ENCODE measurements at places on chromosomes 2 and 18.

- no peak for DNase-seq
Observed at GRCh38 chr2:231412618-231412963, 17.1 kb downstream of the B3GNT7 start.

GRCh38 chr18:400456-400855 is 100.0 kb downstream of the COLEC12 start:
- DNase-seq, result no peak

GRCh38 chr2:72722492-72723070 is 103.3 kb downstream of the EXOC6B start:
- DNase-seq, result no peak

DNA sequence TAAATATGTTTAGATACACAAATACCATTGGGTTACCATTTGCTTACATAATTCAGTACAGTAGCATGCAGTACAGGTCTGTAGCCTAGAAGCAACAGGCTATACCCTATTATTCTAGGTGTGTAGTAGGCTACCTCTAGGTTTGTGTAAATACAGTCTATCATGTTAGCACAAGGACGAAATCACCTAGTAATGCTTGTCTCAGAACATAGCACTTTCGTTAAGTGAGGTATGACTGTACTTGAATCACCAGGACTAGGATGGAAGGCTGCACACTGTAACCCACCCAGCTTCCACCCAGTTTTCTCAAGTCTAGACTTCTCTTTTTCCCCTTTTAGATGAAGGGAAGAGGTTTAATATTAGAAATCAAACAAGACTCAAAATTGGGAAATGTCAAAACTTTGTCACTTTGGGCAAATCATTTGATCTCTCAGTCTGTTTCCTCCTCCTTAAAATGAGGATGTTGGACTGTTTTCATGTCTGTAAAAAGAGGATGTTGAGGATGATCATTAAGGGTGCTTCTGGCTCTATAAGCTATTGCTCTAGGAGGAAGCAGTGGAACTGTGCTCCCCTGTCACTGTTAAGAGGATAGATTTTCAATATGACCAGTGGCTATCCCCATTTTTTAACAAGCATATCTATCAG is 3.7 kb upstream of the SOCS6 start:
- no peak for DNase-seq

DNA sequence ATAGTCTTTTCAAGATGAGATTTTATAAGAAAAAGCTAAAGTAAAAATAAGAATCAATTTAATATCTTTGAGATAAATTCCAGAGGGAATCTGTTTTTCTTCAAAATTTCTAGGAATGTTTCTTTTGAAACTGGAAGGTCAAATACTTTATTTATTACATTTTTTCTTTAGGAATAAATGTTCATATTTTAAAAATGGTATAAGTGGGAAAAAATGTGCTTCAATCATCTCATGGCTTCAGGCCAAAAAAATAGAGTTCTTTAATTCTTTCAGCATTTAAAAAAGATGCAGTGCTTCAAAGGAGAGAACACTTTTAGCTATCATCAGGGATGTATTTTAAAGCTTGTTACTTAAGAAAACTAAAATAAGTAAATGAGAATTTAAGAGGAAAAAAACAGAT is 110.6 kb downstream of the NEB start:
- no peak for DNase-seq

GRCh38 chr2:11865378-11865777 is 118.9 kb downstream of the LPIN1 start:
- DNase-seq, result no peak

DNA sequence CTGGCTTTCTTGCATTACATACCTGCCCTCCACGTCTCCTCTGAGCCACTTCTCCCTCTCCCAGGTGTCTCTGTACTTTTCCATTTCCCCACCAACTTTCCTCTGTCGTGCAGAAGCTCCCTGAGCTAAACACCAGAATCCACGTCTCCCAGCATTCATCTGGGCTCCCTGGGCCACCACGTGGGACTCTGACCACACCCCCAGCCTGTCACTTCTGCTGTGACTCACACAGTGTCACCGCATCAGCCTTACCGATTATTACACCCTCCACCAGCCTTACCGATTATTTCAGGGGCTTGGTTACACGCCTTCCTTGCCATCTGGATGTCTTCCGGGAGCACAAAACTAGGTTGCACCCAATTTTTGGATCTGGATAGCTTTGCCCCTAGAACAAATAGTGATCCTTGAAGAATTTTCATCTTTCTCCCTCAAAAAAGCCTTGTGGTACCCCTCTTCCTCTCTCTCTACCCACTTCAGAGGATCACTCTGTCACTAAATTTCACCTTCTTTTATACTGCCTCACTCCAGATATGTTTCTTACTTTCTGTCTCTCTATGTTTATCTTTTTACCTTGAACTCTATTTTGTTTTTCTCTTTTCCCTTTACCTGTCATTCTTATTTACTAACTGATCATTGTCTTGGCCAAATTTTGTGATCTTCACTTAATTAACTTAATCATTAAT is 136.9 kb upstream of the CAB39 start:
- DNase-seq, result peak; percentile 63

- no peak for DNase-seq
Observed at GRCh38 chr2:121505005-121505404, 25.7 kb upstream of the RNU4ATAC start.

GRCh38 chr2:64773461-64774118 is 119.9 kb upstream of the SERTAD2 start:
- no peak for DNase-seq

- no peak for DNase-seq
Observed at GRCh38 chr2:43073401-43073825, 153.0 kb downstream of the ZFP36L2 start.

DNA sequence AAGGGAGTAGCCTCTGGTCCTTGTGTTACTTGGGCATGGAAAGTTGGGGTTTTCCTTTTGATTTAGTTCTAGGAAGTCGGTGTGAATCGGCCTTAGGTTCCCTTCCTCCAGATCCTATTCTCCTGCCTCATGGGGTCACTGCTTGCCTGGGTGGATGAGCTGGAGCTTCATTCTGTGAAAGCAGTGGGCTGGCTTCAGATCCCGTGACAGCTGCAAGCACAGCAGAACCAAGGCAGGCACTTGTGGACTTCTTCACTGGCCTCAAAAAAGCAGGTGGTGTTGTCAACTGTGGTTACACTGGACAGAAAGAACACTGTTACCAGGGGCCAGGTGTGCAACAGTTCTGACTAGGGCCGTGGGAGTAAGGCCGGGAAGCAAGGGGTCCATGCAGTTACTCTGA is 243.4 kb downstream of the LDLRAD4 start:
- DNase-seq, result no peak

- no peak for DNase-seq
Observed at GRCh38 chr2:227805578-227805977, 8.1 kb upstream of the CCL20 start.

- DNase-seq, result no peak
Observed at GRCh38 chr2:19671916-19672315, 229.9 kb downstream of the TTC32 start.

DNA sequence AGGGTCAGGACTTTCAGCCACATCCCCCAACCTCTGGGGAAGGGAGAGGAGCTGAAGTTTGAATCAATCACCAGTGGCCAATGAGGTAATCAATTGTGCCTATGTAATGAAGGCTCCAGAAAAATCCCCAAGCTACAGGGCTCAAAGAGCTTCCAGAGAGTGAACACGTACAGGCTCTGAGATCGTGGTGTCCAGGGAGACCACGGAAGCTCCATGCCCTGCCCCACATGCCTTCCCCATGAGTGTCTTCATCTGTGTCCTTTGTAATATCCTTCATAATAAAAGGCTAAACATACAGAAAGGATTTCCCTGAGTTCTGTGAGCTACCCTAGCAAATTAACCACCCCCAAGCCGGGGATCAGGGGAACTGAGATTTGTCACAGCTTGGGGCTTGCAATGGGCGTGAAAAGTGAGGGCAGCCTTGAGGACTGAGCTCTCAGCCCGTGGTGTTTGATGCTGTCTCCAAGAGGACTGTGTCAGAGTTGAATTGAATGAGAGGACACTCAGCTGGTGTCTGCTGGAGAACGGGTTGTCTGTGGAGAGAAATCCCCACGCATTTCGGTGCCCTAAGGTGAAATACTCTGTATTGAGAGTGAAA is 25.5 kb upstream of the TUBB6 start:
- DNase-seq, result no peak

- DNase-seq, result no peak
Observed at GRCh38 chr18:56270671-56271250, 367.6 kb downstream of the TXNL1 start.

DNA sequence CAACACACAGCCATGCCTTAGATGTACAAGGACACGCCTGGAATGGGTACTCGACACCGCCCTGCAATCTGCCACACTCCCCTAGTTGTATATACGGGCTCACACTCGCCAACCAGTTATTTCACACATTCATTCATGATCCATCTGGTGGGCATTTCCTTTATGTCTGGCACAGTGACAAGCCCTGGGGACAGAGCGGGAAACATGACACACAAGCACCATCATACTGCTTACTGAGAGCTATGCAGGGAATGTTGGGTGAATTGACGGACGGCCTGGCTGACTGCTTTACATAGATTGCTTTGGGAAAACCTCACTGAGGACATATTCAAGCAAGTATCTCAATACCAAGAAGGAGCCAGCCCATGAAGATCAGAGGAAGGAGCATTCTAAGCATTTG is 448.0 kb upstream of the SPRED2 start:
- DNase-seq, result no peak

DNA sequence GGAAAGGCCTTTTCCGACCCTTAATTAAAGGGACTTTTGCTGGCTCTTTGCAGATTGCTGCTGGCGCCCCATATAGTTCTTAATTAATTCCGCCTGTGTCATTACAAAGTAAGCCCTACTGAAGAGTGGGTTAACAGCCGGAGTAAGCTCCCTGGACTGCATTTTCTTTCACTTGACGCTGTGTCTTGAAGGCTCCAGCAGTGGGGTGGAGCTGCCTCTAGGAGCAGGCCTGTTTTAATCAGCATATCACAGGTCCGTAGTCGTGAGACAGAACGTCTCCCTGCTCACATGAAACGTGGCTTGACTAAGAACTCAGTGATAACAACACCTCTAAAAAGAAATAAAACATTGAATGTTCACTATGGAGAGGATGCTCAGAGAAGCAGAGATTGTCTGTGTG is 329.9 kb upstream of the RAB12 start:
- no peak for DNase-seq

GRCh38 chr2:235607546-235608199 is 113.8 kb downstream of the AGAP1 start:
- DNase-seq, result no peak

- DNase-seq, result no peak
Observed at GRCh38 chr2:2656115-2657011, 325.3 kb upstream of the MYT1L start.

DNA sequence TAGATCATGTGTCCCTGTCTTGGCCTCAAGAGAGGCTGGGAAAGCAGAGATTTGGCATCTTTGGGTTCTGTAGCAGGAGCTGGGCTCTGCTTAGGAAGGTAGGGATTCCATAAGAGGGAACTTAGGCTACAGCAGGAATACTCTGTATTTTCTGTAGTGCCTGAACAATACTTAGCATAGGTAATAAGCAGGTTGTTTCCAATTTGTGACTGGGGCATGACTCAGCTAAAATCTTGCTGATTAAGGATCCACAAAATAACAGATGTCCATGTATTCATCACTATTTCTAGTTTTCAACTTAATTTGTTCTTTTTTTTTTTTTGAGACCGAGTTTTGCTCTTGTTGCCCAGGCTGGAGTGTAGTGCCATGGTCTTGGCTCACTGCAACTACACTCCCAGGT is 68.5 kb downstream of the SMAD4 start:
- no peak for DNase-seq

GRCh38 chr18:62659698-62660097 is 55.6 kb upstream of the PHLPP1 start:
- no peak for DNase-seq

Data from activated CD4-positive, alpha-beta T cell treated with anti-CD3 and anti-CD28 coated beads, Interleukin-2, amount 10 ng/mL, durations not matched to agents 7 days and 5 days (primary cell).